ENCODE measurements at places on chromosomes 7 and 10. TPM values are rescaled to one million over a fixed set of nuclear protein-coding genes. Genes with fewer than 3 reads are reported as not detected.

Gene PRSS37
- total RNA-seq = not detected

Gene SFRP4
- total RNA-seq = not detected

Gene CAPZA2
- total RNA-seq = 152 TPM

Gene AP5Z1
- 25.6 TPM for total RNA-seq

Gene RPP30
- total RNA-seq = 101 TPM

Gene PRXL2A
- 36.1 TPM for total RNA-seq

Gene TACC2
- 11.8 TPM for total RNA-seq

Gene GPR85
- total RNA-seq = not detected

Gene IGFBP1
- total RNA-seq = not detected

Gene DNAJB9
- total RNA-seq = 18.5 TPM

Gene CABCOCO1
- total RNA-seq = not detected

Gene ERLIN1
- 21.9 TPM for total RNA-seq

Gene SUGCT
- total RNA-seq = 4.3 TPM

Gene AVL9
- total RNA-seq = 50.1 TPM

Gene HOXA11
- total RNA-seq = not detected

Gene NEUROG3
- total RNA-seq = 0.14 TPM

Gene GALNT17
- total RNA-seq = 72.3 TPM

Gene SPDYE6
- not detected for total RNA-seq

Gene DPP6
- total RNA-seq = 1.1 TPM

Gene TSPAN33
- total RNA-seq = 22.1 TPM

Gene CYP2E1
- 1.2 TPM for total RNA-seq

Gene SPDYE3
- not detected for total RNA-seq

Gene CYP3A5
- not detected for total RNA-seq

Gene DGKB
- total RNA-seq = 0.52 TPM

Gene SPAG6
- total RNA-seq = not detected

Gene STK31
- total RNA-seq = 0.92 TPM

Gene CHRM2
- not detected for total RNA-seq

Gene CYP17A1
- not detected for total RNA-seq

Gene CHAT
- total RNA-seq = not detected
